ENCODE measurements at places on chromosomes 6 and 20.

GRCh38 chr20:54237116-54237943 is 29.4 kb downstream of the PFDN4 start:
- DNase-seq = no peak

- DNase-seq = no peak
Measured at GRCh38 chr6:105363100-105363754, 39.7 kb downstream of the PREP start.

DNA sequence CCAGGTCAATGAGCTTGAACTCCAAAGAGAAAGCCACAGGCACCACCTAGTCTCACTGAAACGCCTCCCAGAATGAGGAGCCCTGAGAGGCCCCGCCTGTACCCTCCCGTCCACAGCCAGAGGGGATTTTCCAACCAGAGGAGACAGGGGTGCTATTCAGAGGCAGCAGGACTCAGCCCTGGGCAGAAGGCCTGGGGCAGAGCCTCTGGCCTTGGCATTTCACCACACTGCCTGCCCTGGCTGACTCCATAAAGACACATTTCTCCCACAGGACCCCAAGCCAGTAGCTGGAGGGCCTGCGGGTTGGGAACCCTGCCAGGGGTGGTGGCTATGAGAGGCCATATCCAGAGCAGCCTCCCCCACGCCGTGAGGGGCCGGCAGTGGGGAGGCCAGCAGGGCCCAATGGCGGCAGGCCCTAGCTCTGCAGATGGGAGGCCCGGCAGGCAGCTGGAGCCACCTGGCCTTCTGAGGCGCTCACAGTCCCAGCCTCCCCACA is 159.3 kb downstream of the PREX1 start:
- no peak for DNase-seq

- no peak for DNase-seq
Measured at GRCh38 chr6:105192707-105193465, 13.1 kb upstream of the POPDC3 start.

GRCh38 chr6:36032261-36032660 is 4.7 kb downstream of the MAPK14 start:
- no peak for DNase-seq

DNA sequence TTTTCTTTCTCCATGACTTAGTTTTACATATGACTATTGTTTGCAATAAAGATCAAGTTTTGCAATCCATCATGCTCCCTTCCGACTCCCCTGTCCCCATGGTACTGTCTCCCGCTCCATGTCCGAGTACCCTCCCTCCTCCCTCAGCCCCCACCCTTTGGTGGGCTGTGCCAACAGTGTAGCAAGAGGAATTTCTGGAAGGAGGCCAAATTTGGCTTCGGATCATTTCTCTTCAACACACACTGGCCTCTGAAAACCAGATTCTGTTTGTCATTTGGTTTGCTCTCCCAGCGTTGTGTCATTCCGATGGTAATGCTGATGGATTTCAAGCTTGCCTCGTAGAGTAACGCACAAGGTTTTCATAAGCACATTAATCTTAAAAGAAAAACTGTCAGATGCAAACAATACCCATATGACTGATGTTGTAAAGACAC is 22.9 kb upstream of the PAX1 start:
- DNase-seq = no peak

DNA sequence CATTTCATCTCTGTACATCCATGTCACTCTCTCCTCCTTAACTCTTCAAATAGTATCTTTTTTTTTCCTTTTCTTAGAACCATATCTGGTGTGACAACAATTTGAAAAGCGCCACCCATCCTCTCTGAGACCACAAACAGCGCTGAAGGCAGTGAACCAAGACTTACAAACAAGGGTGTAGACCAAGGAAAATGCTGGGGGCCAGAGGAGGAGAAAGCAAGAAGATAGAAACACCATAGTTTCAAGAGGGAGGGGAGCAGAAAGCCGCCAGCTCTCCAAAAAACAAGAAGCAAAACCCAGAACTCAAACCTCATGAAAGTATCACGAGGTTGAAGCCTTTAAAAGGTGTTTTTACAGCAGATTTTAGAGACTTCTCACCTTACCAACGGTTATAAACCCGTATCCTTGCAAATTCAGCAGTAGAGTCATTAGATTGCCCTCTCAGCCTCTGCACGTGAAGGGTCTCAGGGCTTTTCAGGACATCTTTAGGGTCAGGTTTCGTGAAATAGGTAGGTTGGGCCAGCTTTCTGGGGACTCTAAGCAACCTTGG is 13.3 kb upstream of the RIPOR2 start:
- no peak for DNase-seq

DNA sequence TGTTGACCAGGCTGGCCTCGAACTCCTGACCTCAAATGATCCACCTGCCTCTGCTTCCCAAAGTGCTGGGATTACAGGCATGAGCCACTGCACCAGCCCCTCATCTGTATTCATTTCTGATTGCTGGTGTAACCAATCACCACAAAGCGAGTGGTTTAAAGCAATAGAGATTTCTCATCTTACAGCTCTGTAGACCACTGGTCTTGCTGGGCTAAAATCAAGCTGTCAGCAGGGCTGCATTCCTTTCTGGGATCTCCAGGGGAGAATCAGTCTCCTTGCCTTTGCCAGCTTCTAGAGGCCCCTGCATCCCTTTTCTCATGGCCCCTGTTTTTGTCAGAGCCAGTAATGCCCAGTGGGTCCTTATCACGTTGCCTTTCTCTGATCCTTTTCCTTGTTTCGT is 49.9 kb upstream of the PMEPA1 start:
- no peak for DNase-seq

- no peak for DNase-seq
Measured at GRCh38 chr6:152605342-152605741, 31.8 kb downstream of the SYNE1 start.

- no peak for DNase-seq
Measured at GRCh38 chr20:63591786-63592355, 17.8 kb upstream of the HELZ2 start.

DNA sequence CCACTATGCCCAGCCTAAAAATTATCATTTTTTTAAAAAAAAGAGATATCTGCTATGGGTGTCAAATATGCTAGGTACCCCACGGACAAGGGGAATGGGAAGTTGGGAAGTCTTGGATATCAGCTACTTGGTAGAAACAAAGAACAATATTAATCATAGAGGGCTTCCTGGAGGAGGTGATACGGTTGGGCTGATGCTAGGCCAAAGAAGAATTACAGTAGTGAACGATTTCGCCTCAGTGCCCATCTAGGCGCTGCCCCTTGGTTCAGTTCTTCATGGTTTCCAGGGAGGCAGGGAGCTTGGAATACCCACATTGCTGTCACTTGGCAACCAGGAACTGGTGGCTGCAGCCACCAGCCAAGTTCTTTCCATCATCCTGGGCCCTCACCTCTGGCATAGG is 5.5 kb upstream of the PSMF1 start:
- no peak for DNase-seq

GRCh38 chr20:37243076-37243936 is 18.3 kb downstream of the GHRH start:
- DNase-seq = no peak

DNA sequence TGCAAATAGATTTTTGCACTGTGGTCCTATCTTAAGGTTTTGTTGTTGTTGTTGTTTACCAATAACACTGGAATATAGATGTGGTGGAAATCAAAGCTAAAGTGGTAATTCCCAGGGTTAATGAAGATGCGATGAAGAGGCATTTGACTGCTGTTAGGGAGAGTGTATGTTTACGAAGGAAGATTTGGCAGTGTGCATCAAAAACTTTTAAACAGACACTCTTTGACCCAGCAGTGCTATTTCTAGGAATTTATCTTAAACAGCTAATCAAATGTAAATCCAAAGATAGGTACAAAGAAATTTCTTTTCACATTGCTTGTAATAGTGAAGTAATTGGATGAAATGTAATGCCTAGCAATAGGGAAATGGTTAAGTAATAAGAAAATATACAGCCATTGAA is 34.0 kb downstream of the KDM1B start:
- no peak for DNase-seq

DNA sequence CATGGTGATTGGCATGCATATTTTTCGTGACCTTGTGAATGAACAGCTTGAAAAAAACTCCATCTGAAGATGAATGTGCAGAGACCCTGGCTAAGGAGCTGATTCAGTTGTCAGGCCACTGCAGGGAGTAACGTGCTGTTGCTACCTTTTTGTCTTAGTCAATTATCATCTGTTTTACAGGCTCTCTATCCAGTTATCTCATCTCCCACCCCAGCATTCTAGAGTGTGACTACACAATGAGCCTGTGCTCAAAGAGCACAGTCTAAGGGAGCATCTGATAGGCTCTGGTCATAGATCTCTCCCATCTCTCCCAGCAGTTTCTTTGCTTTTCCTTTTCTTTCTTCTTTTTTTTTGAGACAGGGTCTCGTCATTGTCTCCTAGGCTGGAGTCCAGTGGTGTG is 45.5 kb downstream of the NDRG3 start:
- no peak for DNase-seq

DNA sequence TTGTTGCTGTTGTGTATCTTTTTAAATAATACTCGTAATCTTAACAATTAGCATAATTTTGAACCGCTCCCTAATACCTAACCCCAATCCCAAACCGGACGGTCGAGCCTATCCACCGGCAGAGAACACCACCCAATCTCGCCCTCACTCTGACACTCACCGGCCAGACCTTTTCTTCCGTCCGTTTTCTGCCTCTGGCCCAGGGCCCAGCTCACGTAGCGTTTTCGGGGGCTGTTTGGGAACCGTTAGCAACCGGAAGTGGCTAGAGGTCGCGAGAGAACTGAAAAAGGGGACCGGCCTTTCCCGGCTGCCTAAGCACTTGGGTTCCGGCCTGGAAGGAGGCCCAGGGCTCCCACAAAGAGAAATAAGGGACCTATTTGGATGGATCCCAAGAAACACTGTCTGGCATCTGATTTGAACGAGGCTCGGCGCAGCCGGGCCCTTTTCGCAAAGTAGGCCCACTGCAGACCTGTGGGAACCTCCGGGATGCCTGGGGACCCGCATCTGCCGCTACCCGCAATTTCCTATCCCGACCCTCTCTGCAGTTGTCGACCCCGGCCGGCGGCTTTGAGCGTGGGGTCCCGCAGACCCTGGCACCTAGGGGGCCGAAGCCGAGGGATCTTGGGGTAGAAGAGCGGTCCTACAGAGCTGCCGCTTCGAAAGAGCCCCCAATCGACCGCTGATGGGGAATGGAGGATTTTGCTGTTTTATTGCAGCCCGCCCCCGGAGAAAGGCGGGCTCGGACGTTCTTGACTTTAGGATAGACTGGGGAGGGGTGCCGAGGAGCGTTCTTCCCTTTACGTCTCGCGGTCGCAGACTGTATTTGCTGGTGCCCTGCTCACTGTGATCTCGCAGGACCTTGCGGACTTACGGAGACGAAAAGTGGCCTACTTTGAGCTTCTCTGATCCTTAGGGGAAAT is 4.8 kb upstream of the ZKSCAN8 start:
- peak; percentile 61 for DNase-seq

- DNase-seq = no peak
Measured at GRCh38 chr6:166595949-166596348, 9.5 kb upstream of the RAMACL start.

DNA sequence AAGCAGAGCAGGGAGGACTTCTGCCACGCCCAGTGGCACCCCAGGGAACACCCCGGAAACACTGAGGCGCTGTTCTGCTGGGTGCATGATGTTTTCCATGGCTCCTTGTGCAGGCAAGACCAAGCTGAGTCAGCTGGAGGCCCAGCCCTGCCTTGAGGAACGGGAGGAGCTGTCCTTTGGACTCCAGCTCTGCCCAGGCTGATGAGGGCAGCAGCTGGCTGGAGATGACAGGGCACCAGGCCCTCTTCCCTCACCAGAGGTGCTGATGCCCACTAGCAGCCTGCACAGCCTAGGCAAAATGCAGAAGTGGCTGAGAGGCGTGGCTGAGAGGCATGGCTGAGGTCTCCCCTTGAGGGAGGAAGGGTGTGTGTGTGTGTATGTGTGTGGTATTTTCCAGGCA is 2.4 kb downstream of the C6orf132 start:
- DNase-seq = no peak

DNA sequence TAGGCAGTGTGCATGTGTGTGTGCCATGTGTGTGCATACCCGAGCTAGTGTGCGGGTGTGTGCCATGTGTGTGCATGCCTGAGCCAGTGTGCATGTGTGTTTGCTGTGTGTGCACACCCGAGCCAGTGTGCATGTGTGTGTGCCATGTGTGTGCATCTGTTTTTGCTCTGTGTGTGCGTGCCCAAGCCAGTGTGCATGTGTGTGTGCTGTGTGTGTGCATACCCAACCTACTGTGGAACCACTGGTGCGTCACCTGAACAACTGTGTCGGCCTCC is 5.7 kb downstream of the RBBP8NL start:
- DNase-seq = no peak

GRCh38 chr6:154515826-154516225 is 5.3 kb upstream of the CNKSR3 start:
- no peak for DNase-seq

- no peak for DNase-seq
Measured at GRCh38 chr6:40413239-40413638, 173.9 kb downstream of the LRFN2 start.
